ENCODE measurements at places on chromosomes 16 and 17. TPM values are rescaled to one million over a fixed set of nuclear protein-coding genes. Genes with fewer than 3 reads are reported as not detected.

Gene RMI2
- 19.9 TPM for polyA plus RNA-seq

Gene PRCD
- polyA plus RNA-seq = 6.2 TPM

Gene RCVRN
- polyA plus RNA-seq = 0.49 TPM

Gene CA7
- not detected for polyA plus RNA-seq

Gene EVPL
- 43.9 TPM for polyA plus RNA-seq

Gene KCNH6
- polyA plus RNA-seq = 1.1 TPM
